Left renal pelvis (tissue), 4 donors: ENCODE measurements at places on chromosomes 7 and 10.

DNA sequence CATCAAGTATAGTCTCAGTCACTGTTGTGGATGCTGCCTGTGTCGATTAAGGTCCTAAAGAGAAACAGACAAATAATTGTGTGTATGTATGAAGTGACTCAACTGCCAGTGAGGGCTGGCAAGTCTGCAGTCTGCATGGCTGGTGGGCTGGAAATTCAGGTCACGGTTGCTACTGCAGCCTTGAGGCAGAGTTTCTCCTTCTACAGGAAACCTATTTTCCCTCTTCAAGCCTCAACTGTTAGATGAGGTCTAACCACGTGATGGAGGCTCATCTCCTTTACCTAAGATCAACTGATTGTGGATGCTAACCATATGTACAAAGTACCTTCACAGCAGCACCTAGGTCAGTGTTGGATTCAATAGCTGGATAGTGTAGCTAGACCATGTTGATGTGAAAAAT lies 29.9 kb downstream of the MBL2 start:
- DNase-seq = no peak

DNA sequence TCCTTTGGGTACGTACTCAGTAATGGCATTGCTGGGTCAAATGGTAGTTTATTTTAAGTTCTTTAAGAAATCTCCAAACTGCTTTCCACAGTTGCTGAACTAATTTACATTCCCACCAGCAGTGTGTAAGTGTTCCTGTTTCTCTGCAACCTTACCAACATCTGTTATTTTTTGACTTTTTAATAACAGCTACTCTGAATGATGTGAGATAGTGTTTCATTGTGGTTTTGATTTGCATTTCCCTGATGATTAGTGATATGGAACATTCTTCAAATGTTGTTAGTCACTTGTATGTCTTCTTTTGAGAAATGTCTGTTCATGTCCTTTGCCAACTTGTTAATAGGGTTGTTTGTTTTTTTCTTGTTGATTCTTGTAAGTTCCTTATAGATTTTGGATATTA lies 558.9 kb downstream of the SH2D4B start:
- DNase-seq = no peak

DNA sequence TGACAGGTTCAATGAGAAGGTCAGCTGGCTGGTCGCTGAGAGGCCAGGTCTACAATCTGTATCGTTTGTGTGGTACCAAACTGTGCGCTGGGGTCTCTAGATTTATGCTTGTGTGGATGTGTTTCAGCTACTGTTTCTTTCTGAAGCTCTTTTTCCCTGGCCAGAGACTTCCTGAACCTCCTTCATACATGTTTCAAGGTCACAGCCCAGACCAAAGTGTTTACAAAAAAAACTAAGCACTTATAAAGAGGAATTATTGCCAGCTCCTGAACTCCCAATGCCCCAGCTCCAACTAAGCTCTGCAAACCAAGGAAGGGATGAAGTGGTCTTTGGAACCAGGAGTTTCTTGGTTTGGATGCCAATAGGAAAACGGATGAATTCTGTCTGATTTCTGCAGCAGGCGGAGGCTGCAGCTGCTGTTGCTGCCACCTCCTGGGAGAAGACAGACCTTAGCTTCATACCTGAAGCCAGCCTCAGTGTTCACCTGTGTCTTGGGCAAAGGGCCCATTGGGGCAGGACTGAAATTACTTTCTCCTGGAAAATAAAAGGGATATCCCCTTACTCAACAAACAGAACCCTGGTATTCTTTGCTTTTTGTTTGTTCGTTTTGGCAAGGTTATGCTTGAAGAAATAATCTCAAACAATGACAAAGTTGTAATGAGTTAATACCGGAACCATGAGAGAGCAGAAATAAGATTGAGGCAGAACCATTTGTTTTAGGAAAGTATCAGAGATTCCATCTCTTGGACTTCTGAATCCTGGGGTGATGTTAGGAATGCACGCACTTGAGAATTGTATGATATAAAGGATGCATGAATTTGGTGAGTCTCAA lies 24.6 kb upstream of the MKLN1 start:
- no peak for DNase-seq

DNA sequence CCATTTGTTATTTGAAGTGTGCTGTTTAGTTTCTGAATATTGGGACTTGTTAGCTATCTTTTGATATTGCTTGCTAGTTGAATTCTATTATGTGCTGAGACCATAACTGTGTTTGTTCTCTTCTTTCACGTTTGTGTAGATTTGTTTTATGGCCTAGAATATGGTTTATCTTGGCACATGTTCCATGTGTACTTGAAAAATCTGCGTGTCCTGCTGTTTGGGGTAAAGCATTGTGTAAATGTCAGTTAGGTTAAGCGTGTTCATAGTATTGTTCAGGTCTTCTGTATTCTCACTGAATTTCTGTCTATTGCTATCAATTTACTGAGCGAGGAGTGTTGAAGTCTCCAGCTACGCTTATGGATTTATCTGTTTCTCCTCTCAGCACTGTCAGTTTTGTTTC lies 19.4 kb downstream of the MMP21 start:
- DNase-seq = no peak

- DNase-seq = no peak
Measured at GRCh38 chr10:92690915-92691590, 1.3 kb downstream of the HHEX start.
